ENCODE measurements at places on chromosomes 7 and 10.

GRCh38 chr7:43449577-43449976, 133.3 kb upstream of the STK17A start:
- no peak for DNase-seq

DNA sequence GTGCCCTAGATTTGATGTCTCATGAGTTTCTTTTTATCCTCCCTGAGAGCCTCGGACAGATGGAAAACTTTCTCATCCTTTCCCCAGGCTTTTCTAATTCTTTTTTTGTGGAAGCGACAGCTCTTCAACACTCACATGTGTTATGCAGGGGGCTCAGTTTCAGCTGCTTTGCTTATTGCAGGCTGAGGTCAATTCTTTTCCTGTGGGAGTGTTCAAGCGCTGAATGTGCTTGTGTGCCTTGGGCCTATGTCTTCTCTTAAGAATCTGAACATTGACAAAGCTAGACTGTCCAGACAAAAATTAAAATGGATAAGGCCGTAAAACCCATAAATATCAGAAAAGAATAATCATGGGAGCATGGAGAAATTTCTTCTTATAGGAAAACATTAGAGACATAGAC, 125.2 kb upstream of the STEAP4 start:
- no peak for DNase-seq

DNA sequence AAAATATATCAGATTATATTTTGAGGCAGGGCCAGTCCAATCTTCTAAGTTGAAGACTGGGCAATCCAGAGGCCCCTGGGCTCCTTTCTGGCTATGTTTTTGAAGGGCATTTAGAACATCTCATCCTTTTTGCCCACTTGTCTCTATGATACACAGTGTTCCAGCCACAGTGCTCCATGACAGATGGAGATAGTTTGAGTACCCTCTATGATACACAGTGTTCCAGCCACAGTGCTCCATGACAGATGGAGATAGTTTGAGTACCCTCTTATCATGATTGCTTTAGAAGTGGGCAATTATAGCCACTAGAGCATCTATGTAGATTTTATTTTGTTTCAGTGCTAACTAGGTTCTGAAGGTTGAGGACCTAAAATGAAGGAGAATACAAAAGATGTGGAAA, 33.1 kb upstream of the A1CF start:
- DNase-seq, result no peak

GRCh38 chr7:18541181-18541870, 45.8 kb downstream of the HDAC9 start:
- no peak for DNase-seq

- DNase-seq, result peak; percentile 95
Measured at GRCh38 chr10:86971232-86971991, 3.1 kb downstream of the ADIRF start.

DNA sequence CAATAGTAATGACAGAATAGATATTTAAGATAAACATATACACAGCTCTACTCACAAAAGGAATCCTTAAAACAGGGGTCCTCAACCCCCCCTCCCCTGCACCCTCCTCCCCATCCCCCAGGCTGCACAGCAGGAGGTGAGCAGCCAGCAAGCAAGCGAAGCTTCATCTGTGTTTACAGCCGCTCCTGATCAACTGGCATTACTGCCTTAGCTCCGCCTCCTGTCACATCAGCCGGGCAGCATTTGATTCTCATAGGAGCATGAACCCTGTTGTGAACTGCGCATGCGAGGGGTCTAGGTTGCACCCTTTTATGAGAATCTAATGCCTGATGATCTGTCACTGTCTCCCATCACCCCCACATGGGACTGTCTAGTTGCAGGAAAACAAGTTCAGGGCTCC, 65.5 kb downstream of the SMURF1 start:
- DNase-seq, result no peak

DNA sequence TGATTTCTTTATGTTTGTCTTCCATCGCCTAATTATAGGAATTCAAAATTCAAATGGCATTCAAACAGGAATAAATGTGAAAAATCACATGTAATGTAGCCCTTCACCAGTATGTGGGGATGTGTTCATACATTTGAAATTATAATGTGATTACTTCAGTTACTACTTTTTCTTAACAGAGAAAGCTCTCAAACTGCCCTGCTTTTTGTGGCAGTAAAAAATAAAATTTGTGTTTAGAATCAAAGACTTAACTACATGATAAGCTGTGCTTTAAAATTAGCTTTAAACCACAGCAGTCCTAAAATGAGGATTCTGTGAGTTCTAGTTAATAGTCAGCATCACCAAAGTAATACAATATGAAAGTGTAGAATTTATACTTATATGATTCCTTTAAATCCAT, 7.8 kb upstream of the HERC4 start:
- no peak for DNase-seq

- no peak for DNase-seq
Measured at GRCh38 chr10:60314069-60314940, 75.4 kb downstream of the ANK3 start.

DNA sequence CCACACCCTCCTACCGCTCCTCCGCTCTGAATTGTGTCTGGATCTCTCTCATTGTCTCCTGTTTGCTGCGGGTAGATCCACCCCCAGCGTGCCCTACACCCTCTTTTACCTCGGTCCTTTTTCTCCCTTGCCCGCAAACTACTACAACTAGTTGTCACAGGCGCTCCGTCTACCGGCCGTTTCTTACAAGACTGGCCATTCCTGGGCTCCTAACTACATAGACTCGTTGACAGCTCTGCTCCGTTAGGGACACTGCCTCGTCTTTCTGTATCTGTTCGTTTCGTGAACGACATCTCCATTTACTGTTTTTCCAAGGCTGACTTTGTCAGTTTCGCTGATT, 786 bp downstream of the TAF3 start:
- DNase-seq, result no peak

DNA sequence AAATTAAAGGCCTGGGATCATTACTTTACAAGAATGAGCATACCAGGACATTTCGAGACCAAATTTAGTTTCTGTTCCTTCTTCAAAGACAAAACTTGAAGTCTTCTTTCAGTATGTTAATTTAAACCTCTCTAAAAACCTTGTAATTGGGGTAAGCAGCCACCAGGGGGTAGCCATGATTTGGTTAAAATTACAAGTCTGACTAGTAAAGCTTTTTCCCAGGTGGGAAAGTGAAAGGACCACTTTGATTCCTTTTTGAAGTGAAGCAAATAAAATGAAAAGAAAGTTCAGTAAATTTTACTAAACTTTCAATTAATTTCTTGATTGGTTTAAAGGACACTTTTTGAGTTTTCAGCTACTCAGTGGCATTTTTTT, 294.3 kb downstream of the BBS9 start:
- no peak for DNase-seq

DNA sequence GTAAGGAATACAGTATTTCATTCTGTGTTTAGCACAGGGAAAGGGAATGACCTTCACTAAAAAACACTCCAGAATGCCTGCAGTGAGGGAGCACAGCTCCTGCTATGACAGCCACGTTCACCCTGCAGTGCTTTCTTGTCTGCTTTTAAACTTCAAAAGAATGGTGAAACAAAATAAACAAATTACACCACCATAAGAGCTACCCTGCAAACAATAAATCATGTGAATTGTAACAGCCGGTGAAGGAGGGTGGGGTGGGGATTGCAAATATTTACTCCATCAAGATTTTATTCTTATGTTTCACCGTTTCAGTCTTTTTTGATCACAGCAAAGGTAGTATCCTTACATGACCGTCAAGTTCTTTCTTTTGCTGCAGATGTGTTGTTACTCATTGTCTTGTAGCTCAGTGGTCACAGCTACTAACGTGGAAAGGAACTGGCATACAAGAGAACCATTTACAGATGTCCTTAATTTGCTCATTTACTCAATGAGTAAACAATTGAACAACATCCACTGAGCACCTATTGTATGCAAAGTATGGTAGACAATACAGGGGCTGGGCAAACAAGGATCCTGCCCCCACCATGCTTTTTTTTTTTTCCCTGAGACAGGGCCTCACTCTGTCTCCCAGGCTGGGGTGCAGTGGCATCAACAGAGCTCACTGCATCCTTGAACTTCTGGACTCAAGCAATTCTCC, 4.1 kb upstream of the CHN2 start:
- DNase-seq, result no peak

DNA sequence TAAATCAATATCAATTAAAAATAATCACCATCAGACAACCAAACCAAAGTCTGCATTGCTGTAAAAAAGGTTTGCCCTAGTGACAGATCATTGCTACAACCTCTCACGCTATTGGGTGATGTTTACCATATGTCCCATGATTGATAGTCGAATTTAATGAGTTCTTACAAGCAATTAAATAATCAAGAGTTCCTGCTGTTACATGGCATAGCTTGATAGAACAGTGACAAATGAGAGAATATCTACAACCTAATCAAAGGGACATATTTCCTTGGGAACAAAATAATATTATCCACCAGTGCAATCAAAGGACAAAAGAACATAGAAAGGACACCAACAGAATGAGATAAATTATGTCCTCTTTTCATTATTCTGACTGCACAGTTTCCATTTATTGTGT, 387.4 kb downstream of the ETV1 start:
- DNase-seq, result no peak

- no peak for DNase-seq
Measured at GRCh38 chr10:132580143-132580542, 42.6 kb downstream of the INPP5A start.

- DNase-seq, result no peak
Measured at GRCh38 chr10:26725837-26726727, 28.6 kb downstream of the PDSS1 start.

DNA sequence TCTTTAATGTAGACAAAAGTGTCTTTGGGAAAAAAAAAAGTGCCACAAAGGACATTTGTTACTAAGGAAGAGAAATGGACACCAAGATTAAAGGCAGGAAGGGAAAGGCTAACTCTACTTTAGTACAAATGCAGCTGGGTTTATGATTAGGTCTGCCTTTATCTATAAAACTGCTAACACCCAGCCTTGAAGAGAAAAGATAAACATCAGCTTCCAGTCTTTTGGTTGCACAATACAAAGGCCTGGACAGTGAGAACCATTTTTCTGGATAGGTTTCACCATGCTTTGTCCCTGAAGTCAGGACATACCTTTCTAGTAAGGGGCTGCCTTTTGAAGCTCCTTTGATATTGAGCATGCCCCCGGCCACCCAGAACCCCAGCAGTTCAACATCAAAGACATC, 45.1 kb downstream of the ZNF248 start:
- no peak for DNase-seq

- DNase-seq, result no peak
Measured at GRCh38 chr10:102269017-102269416, 23.7 kb downstream of the GBF1 start.

- no peak for DNase-seq
Measured at GRCh38 chr10:95500097-95500496, 61.1 kb downstream of the SORBS1 start.

GRCh38 chr7:20200361-20200760, 16.8 kb downstream of the MACC1 start:
- DNase-seq, result no peak

DNA sequence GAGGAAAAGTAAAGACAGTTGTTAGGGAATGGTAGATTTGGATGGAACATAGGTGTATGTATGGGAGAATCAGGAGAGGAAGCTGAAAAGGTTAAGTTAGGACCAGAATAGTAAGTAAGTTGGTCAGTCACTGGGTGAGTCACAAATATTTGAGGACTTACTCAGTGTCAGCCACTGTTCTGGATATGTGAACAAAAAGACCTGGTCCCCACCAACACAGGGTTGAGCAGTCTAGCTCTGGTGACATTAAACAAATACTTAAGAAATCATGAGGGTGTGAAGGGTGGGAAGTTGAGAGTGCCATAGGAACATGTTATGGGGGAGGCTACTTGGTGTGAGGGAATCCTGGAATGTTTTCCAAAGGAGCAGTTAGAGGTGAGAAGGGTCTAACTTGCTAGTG, 246.9 kb downstream of the PTEN start:
- no peak for DNase-seq

GRCh38 chr7:75762350-75762917, 9.6 kb downstream of the CCL26 start:
- DNase-seq, result no peak

- no peak for DNase-seq
Measured at GRCh38 chr7:48041653-48041970, 6.3 kb downstream of the C7orf57 start.

- no peak for DNase-seq
Measured at GRCh38 chr7:49294611-49295010, 370.3 kb downstream of the CDC14C start.

- DNase-seq, result no peak
Measured at GRCh38 chr7:37352251-37352880, 96.3 kb downstream of the ELMO1 start.

GRCh38 chr10:70359017-70359550, 23.3 kb downstream of the LRRC20 start:
- no peak for DNase-seq

DNA sequence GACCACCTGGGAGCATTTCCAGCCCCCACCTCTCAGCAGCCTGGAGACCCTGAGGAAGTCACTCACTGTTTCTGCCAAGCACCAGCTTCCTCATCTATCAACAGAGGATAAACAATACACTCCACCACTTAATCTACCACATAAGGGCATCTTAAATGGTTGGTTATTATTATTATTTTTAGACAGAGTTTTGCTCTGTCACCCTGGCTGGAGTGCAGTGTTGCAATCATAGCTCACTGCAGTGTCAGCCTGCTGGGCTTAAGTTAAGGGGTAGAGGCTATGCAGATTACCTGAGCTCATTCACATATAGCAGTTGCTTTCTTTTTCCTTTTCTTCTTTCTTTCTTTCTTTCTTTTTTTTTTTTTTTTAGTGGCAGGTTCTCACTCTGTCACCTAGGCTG, 59.5 kb upstream of the ELN start:
- DNase-seq, result no peak

DNA sequence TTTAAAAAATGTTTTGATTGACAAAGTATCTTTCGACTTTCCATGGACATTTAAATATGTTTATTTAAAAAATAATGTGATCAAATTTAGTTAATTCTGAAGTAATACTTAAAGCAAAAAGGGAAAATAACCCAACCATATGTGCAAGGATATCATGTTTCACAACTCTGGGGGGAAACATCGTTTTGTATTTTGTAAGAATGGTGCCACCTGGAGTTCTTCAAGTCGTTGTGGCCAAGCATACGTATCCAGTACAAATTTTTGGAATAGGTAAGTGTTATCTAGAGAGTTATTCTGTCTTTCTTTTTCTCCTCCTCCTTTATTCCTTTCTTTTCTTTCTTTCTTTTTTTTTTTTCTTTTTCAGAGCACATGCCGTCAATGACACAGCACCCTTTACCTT, 176.2 kb upstream of the CSTF2T start:
- no peak for DNase-seq

- no peak for DNase-seq
Measured at GRCh38 chr10:12782537-12782936, 219.0 kb downstream of the CCDC3 start.

Data from osteocyte (in vitro differentiated cells).